CD8-positive, alpha-beta memory T cell (primary cell): ENCODE measurements at places on chromosomes 5 and 9. TPM values are rescaled to one million over a fixed set of nuclear protein-coding genes. Genes with fewer than 3 reads are reported as not detected.

- no peaks in the 10 kb centered on the region for H3K27me3 ChIP-seq
- H3K36me3 ChIP-seq = no peaks in the 10 kb centered on the region
- H3K27ac ChIP-seq = peak overlapping the region; percentile 73
- DNase-seq = no peak
These were observed 221.4 kb upstream of the TRIM32 start for GRCh38 chr9:116465576-116466270.

DNA sequence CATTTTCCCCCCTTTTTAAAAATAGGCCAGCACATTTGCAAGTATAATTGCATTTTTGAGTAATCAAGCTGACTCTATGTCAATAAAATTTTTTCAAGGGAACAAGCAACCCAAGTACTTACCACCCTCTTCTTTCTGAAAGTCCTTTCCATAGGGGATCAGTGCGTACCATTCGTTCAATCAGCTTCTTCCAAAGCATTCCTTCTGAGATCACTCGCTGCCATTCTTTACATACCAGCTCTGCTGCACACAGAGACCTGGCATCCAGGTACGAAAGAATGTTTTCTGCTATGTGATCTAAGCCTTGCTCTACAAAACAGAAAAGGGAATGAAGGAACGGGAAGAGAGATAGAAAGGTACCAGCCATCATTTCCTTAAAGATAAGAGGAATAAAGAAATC lies 106.6 kb downstream of the FBXW11 start:
- H3K27me3 ChIP-seq = no peaks in the 10 kb centered on the region
- no peak for DNase-seq
- no peak overlapping the region for H3K27ac ChIP-seq
- peaks cover 6% of the 10 kb centered on the region for H3K36me3 ChIP-seq
- no peak overlapping the region for H3K4me3 ChIP-seq

DAPK1 gene
- 4.3 TPM for total RNA-seq

CCNO gene
- 0.20 TPM for total RNA-seq

DNA sequence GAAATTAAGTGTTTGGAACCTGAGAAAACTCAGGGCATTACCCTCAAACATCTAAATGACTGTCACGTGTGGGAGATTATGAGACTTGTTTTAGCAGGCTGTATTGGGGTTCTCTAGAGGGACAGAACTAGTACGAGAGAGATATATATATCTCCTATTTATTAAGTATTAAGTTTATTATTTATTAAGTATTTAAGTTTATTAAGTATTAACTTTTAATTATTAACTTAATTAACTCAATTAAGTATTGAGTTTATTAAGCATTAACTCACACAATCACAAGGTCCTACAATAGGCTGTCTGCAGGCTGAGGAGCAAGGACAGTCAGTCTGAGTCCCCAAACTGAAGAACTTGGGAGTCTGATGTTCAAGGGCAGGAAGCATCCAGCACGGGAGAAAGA lies 113.8 kb downstream of the MELK start:
- no peaks in the 10 kb centered on the region for H3K4me1 ChIP-seq
- no peaks in the 10 kb centered on the region for H3K27me3 ChIP-seq
- no peaks in the 10 kb centered on the region for H3K36me3 ChIP-seq
- H3K27ac ChIP-seq = no peak overlapping the region

LCN15 gene
- total RNA-seq = not detected

HBEGF gene
- total RNA-seq = 2.1 TPM

- no peaks in the 10 kb centered on the region for H3K36me3 ChIP-seq
- no peak for DNase-seq
- no peak overlapping the region for H3K27ac ChIP-seq
- H3K4me3 ChIP-seq = no peak overlapping the region
- no peaks in the 10 kb centered on the region for H3K4me1 ChIP-seq
These were observed 93.3 kb upstream of the PCSK5 start for GRCh38 chr9:75797085-75797580.

GRCh38 chr5:159130871-159131270 lies 31.2 kb upstream of the EBF1 start:
- H3K36me3 ChIP-seq = no peaks in the 10 kb centered on the region
- no peaks in the 10 kb centered on the region for H3K27me3 ChIP-seq
- no peak overlapping the region for H3K27ac ChIP-seq
- no peaks in the 10 kb centered on the region for H3K4me1 ChIP-seq
- DNase-seq = no peak

PCA3 gene
- not detected for total RNA-seq

- no peak for DNase-seq
- H3K27me3 ChIP-seq = no peaks in the 10 kb centered on the region
- H3K36me3 ChIP-seq = no peaks in the 10 kb centered on the region
- no peaks in the 10 kb centered on the region for H3K4me1 ChIP-seq
- H3K27ac ChIP-seq = no peak overlapping the region
- no peak overlapping the region for H3K4me3 ChIP-seq
These were observed 55.0 kb downstream of the CD180 start for GRCh38 chr5:67141644-67142043.

- no peak overlapping the region for H3K4me3 ChIP-seq
- DNase-seq = no peak
- H3K27ac ChIP-seq = no peak overlapping the region
- peaks cover 26% of the 10 kb centered on the region for H3K27me3 ChIP-seq
- no peaks in the 10 kb centered on the region for H3K4me1 ChIP-seq
These were observed 2.0 kb upstream of the RXFP3 start for GRCh38 chr5:33934176-33934575.

- no peaks in the 10 kb centered on the region for H3K4me1 ChIP-seq
- no peak overlapping the region for H3K4me3 ChIP-seq
- peaks cover 83% of the 10 kb centered on the region for H3K36me3 ChIP-seq
- H3K27ac ChIP-seq = no peak overlapping the region
- DNase-seq = no peak
These were observed 25.8 kb downstream of the NSUN2 start for GRCh38 chr5:6606884-6607558.

DNA sequence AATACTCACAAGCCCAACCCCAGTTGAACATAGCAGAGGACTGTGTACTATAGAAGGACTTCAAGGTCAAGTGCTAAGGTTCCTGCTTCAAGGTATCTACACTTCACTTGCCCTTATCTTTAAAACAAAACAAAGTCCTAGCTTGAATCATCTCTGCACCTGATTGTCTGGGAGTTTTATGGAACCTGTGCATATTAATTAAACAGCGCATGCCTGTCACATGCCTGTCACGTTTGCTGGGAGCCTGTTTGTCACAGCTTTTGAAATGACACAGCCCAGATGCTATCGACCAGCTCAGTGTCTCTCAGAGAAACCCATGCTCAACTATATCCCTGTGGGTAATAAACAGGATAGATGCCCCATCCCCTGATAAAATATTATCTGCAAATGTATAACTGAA lies 476.0 kb downstream of the ZSWIM6 start:
- no peaks in the 10 kb centered on the region for H3K36me3 ChIP-seq
- H3K27me3 ChIP-seq = no peaks in the 10 kb centered on the region
- H3K4me3 ChIP-seq = no peak overlapping the region
- DNase-seq = no peak
- no peaks in the 10 kb centered on the region for H3K4me1 ChIP-seq

CRAT gene
- 9.8 TPM for total RNA-seq
